ENCODE measurements at places on chromosomes 4 and X. TPM values are rescaled to one million over a fixed set of nuclear protein-coding genes. Genes with fewer than 3 reads are reported as not detected.

The ELF4 gene
- 24.5 TPM for polyA plus RNA-seq

The HGFAC gene
- polyA plus RNA-seq: 0.24 TPM

The TNMD gene
- not detected for polyA plus RNA-seq

The AREG gene
- 44.0 TPM for polyA plus RNA-seq

The NOA1 gene
- 11.1 TPM for polyA plus RNA-seq

The GAGE1 gene
- polyA plus RNA-seq: not detected

The ZNF732 gene
- 0.02 TPM for polyA plus RNA-seq

The NUP54 gene
- 30.2 TPM for polyA plus RNA-seq

The JCHAIN gene
- 18.3 TPM for polyA plus RNA-seq

The MAML3 gene
- polyA plus RNA-seq: 3.0 TPM

The IGSF1 gene
- 0.06 TPM for polyA plus RNA-seq

The MFAP3L gene
- polyA plus RNA-seq: 1.4 TPM

The RHOXF2B gene
- not detected for polyA plus RNA-seq

The RAB40AL gene
- polyA plus RNA-seq: 0.20 TPM

The TMEM150C gene
- polyA plus RNA-seq: 2.9 TPM

The SNCA gene
- 7.1 TPM for polyA plus RNA-seq

The MAGEC1 gene
- not detected for polyA plus RNA-seq

The CPZ gene
- polyA plus RNA-seq: 1.4 TPM

The SUPT20HL2 gene
- polyA plus RNA-seq: not detected

The CYLC1 gene
- not detected for polyA plus RNA-seq

Data from lung (tissue), 17 donors.